ENCODE measurements at places on chromosomes 7 and 10.

DNA sequence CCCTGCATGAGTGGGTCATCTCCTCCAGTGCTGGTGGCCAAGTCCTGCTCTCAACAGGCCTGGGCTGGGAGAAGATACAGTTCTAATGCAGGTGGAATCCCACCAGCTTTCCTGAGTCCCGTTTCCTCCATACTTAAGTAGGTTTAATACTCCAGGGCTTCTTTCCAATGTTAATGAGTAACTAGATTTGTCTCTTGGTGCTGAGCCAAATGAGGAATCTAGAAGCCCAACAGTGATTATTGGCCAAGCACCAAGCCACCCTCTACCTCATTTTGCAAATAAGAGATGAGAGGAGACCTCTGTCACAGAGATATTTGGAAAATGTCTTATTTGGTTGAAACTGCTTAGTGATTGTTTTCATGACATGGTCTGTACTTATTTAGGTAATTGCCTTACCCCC lies 37.1 kb downstream of the STARD3NL start:
- no peak for DNase-seq

DNA sequence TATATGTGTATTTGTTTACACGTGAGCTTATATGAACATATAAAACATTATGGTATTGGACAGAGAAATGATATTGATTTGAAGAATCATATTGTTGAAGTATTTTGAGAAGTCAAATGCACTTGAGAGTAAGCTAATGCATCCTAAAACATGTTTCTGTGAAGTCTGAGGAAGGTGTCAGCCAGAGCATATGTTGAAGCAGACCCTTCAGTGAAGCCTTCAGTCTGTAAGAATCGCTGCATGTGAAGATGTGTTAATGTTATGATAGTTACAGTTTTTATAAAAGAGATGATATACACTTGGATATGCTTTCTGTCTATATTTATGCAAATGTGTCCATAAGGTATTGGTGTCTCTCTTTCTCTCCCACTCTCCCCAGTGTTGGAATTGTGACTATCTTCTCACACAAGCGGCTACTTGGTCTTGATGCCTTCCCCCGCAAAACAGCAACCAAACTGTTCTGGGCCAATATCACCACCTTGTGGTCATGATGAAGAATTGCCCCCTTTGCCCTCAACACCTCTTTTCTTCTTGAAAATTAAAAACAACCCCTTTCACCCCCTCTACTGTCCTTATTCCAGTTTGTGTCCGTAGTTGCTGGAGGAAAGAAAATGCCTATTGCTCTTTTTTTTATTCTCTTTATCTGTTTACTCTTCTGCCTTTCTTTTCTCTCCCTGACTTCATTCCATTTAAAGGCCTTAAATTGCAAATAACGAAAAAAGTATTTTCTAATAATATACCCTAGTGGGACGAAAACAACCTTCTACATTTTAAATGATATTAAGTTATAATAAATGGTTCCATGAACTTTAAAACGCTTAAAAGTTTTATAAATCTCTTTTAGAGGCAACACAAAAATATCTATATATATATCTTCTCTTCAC lies 64.9 kb downstream of the IKZF1 start:
- no peak for DNase-seq

GRCh38 chr10:61845950-61846268 lies 55.6 kb upstream of the ARID5B start:
- no peak for DNase-seq

GRCh38 chr7:106462365-106462859 lies 177.6 kb upstream of the NAMPT start:
- peak; percentile 27 for DNase-seq

GRCh38 chr7:35389636-35390035 lies 135.7 kb upstream of the TBX20 start:
- DNase-seq, result no peak

DNA sequence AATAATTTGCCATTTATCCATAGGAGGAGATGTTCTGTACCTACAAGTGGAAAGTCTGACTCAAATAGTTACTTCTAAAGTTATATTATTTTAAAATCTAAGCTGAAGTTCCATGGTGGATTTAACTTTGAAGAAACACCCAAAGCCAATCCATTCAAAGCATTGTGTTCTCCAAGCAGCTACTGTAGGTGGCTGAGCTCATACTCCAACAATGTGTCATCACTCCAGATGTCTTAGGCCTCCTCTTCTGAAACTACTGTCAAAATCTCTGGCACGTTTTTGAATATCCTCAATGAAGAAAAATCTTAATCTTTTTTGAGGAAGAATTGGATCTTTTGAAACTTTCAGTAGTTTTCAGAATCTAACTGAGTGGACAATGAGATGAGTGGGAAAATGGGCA lies 169.1 kb downstream of the PTEN start:
- no peak for DNase-seq

DNA sequence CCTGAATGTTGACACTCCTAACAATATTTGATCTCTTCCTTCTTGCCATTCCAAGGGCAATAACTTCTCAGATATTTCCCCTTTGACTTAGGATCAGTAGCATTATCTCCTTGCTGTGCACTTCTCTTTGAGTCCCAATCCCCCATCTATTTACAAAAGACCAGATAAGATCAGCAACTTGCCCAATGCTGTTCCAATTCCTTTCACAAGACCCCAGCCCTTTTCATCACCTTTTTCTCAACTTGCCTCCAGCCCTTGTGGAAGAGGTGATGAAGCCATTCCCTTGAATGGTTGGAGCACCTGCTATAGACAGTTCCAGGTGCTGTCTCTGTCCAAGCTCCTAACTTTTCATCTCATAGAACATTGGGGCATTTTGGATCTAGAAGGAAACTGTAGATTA lies 51.1 kb upstream of the ARID5B start:
- no peak for DNase-seq

- no peak for DNase-seq
These were observed 100.4 kb upstream of the PDGFA start for GRCh38 chr7:620056-620455.

DNA sequence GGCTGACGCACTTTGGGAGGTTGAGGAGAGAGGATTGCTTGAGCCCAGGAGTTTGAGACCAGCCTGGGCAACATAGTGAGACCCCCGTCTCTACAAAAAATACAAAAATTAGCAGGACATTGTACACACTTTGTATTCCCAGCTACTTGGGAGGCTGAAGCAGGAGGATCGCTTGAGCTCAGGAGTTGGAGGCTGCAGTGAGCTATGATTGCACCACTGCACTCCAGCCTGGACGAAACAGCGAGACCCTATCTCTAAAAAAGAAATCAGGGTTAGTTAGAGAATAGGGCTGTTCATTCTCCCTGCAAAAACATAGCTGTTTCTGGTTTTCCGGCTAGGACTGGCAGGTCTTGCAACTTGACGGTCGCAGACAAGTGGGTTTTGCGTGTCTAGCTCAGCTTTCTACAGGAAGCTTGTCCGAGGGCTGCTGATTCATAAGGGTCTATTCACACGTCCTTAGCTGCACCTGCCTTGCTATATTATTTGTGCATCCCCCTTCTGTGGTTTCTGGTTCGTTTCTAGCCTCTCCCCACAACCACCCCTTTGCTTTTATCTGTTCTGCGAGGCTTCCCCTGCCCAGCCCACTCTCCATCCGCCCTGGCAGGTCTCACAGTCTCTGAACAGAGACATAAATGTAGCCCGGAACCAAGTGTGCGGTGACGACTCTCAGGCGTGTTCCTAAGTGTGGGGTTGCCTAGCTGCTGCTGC lies 10.7 kb downstream of the AMZ1 start:
- no peak for DNase-seq

DNA sequence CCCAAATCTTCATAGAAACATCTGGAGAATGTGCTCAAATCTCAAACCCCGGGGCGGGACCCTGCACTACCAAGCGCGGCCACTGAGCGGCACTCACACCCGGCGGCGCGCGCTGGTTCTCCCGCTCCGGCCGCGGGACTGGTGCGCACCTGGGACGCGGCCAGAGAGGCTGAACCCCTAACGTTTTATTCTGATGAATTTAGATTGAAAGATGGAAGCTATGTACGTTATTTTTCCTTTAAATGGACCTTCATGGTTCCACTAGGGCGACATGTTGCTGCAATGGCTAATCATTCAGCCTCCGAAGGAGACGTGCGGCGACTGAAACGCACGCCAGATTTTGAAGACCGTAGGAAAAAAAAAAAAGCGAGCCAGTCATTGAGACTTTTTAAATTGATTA lies 107.0 kb upstream of the INSIG1 start:
- DNase-seq, result peak; percentile 7

Data from NCI-H774 (cell line).